Daoy (cell line): ENCODE measurements at places on chromosomes 3 and 15. TPM values are rescaled to one million over a fixed set of nuclear protein-coding genes. Genes with fewer than 3 reads are reported as not detected.

Gene GP9
- total RNA-seq, result not detected in 2 replicates

Gene DRD3
- total RNA-seq, result not detected in 2 replicates

Gene KCNMB2
- total RNA-seq, result 0.06 TPM in 1 of 2 replicates, not detected in the other

Gene RAB8B
- total RNA-seq, result 28.5 and 29.4 TPM in 2 replicates

GRCh38 chr3:143041903-143042302, 40.5 kb downstream of the U2SURP start:
- DNase-seq, result no peak

- no peak for DNase-seq
Observed at GRCh38 chr3:12905316-12906071, 64.1 kb upstream of the RPL32 start.

- no peak for DNase-seq
Observed at GRCh38 chr3:124699686-124700396, 30.4 kb upstream of the UMPS start.

- no peak for DNase-seq
Observed at GRCh38 chr3:23232016-23232415, 28.9 kb downstream of the UBE2E2 start.

- no peak for DNase-seq
Observed at GRCh38 chr3:137217733-137218132, 259.9 kb downstream of the IL20RB start.
